Retina (tissue), 1 donor: ENCODE measurements at places on chromosomes 5 and 9.

- DNase-seq = no peak
These were observed 2.9 kb downstream of the TTC23L start for GRCh38 chr5:34841816-34842215.

DNA sequence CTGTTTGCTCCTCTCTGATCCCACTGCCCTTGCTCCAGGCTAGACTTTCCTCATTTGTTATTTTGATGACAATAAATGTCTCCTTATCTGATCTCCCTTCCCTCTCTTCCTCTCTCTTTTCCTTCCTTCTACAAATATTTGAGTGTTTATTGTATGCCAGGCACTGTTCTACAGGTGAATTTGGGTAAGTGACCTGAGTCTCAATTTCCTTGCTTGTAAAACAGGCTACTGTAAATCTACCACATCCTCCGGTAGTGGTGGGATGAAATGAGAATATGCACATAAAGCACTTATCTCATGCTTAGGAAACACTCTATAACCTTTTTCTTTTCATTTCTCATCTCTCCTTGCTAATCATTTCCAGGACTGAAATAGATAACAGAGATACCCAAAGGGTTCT, 86.4 kb downstream of the HMHB1 start:
- no peak for DNase-seq

- DNase-seq = no peak
These were observed 85.0 kb downstream of the PRRT1B start for GRCh38 chr9:131630205-131630831.

GRCh38 chr9:18606846-18607245, 132.9 kb downstream of the ADAMTSL1 start:
- no peak for DNase-seq

DNA sequence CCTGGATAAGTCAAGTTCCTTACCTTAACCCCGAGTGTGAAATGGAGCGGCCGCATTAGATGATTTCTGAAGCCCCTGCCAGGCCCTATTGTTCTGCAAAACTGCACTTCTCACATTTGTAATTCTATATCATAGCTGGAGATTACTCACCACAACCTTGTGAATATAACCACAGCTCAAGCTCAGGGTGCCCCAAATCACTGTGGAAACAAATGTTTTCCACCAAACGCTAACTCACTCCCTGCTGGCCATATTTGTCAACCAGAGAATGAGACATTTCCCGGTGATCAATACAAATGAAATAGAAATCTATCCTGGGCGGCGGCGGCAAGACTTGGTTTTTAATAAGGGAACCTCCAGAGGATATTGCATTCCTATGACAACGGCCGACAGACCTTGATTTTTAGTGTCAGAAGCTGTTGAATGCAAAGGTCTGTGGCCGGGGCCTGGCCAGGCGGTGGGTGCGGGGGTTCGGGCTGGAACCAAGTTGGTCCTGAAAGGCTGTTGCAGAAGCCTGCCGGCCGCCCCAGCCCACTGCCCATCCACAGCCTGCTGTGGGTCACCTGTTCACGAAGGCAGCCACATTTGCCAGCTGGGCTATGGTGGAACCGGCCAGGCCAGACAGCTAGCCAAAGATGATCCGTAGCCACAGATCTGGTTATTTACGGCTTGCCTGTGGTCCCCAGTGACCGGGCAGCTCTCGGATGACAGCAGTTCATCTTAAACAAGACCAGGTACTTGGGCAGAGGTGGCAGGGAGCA, 93.9 kb upstream of the LMX1B start:
- DNase-seq = peak; percentile 19

- DNase-seq = no peak
These were observed 11.0 kb upstream of the ZBTB43 start for GRCh38 chr9:126793686-126794417.

DNA sequence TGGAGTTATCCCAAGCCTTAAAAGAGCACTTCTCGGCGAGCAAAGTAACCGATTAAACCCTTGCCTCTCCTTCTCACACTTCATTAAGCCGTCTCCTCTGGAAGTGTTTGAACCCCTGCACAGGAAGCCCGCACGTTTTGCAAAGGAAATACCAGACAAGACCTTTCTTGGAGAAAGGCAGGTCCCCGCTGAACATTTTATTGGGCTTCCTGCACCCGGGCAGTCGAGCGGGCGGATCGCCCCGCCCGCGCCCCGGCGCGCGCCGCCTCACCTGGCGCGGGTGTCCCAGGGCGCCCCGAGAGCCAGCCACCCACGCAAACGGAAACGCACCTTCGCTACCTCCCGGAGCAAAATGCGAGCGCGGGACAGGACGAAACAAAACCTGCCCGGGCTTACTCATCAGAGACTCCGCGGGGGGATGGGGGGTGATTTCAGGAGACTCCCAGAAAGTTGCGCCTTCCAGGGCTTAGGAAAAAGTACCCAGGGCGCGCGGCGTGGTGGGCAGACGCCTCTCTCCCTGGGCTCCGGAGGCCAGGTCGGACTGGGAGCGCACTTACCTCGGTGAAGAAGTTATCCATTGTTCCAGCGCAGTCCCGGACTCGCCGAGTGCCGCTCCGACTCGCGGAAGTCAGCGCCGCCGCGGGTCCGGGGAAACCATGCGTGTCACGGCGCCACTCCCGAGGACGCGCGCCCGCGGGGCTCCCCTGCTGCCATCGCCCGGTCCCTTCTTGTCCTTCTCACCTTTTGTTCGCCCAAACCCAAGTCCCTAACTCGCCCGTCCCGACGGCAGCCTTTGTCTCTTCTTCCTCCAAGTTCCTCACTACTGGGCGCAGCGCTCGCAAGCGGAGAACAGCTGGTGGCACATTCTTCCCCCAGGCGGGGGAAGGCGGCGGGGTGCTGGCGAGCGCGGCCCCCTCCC, 598 bp downstream of the MYO10 start:
- peak; percentile 91 for DNase-seq

DNA sequence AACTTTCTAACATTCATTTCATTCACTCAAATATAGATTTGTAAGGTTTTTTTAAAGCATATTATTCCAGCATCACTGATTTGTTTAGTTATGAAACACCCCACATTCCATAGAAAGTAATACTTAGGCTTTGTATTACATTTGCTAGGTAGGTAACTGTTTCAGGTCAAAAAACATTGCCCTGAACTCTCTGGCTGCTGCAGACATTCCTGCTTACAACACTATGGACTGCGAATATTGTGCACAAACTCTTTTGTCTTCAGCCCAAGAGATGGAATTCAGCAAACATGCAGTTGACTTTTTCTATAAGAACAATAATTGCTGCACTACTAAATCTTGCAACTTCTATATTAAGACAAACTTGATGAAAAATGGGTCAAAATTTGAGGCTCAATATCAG, 301.0 kb downstream of the ARL15 start:
- DNase-seq = no peak

GRCh38 chr9:112174965-112175795, at the start of gene SUSD1:
Gene SUSD1, minus strand, starts transcription at chr9:112175297. Its CDS starts 62 bp downstream, at chr9:112175235.
- peak; percentile 72 for DNase-seq

DNA sequence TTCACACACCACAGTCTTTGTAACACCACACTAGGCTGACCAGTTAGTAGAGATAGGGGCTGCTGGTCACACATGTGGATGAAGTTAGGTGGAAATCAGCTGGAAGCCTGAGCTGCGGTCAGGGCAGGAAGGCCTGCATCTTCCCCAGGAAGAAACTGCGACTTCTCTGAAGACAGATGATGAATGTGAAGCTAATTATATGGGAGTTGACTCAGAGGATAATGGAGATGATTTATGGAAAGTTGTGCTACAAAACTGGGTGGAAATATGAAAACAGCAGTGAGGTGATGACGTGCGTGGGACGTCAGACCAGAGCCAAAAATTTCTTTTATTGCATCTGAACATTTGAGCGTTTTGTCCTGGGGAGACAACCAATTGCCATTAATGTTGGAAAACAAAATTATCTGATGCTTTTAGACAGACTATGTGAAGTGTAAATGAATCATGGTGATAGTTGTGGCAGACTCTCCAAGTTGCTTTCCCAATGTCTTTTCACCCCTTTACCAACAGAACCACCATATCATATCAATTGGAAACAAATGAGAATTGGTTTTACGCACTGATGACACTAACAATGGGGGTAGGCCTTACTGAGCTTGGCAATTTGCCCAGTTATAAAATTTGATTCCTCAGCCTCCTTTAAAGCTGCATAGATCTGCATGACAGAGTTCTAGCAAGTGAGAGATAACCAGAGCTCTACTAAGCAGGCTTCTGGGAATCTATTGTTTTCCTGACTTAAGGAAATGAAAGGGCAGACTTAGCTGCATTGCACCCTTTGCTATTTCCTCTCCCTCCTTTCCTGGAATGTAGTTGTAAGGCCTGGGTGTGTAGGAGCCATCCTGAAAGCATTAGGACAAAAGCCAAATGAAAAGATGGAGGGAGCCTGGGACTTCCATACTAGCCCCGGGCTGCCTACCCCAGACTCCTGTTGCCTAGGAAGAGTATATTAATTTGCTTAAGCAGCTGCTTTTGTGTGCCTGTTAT, 84.0 kb downstream of the RAB3C start:
- no peak for DNase-seq

DNA sequence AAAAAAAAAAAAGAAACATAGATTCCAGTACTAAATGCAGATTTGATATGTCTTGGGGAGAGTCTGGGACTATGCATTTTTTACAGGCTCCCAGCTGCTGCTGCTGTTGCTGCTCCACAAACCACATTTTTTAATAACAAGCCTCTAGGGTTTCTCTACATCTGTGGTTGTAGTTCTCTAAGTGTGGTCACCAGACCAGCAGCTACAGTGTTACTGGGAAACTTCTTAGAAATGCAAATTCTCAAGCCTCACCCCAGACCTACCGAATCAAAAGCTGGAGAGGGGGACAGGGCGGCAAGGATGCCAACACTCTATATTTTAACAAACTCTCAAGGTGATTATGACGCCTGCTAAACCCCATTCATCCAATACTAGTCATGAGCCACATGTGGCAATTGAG, 293.4 kb upstream of the PTGER4 start:
- no peak for DNase-seq

- DNase-seq = no peak
These were observed 25.9 kb upstream of the AP3B1 start for GRCh38 chr5:78320401-78320800.

GRCh38 chr5:179798144-179798770, 4.5 kb downstream of the LTC4S start:
- DNase-seq = no peak

- no peak for DNase-seq
These were observed 74.2 kb downstream of the ST8SIA4 start for GRCh38 chr5:100828898-100829356.

GRCh38 chr5:113031104-113031503, 54.5 kb downstream of the DCP2 start:
- DNase-seq = no peak

GRCh38 chr9:3177146-3177761, 333.4 kb upstream of the PUM3 start:
- DNase-seq = no peak

DNA sequence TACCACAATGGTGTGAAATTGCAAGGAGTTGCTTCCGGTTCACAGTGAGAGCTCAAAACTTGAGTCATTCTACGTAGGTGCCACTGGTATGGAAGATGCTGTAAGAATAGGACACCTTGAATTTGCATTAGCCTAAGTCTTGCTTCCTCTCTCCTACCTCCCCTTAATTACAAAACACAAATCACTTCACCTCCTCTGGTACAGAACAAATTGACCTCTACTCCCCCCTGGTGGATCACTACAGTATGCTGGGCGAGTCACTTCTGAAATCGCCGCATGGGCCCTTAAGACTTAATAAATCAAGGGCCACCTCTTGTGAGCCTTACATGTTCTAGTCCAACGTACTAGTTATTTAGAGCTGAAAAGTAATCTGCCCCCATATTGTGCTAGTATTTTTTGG, 145.3 kb upstream of the SMARCA2 start:
- DNase-seq = no peak

GRCh38 chr9:36499174-36499890, 73.4 kb upstream of the MELK start:
- peak; percentile 91 for DNase-seq

- DNase-seq = peak; percentile 77
These were observed 4.4 kb upstream of the EBF1 start for GRCh38 chr5:159104051-159104651.

- DNase-seq = no peak
These were observed 850.0 kb upstream of the C9orf72 start for GRCh38 chr9:28423255-28423654.

DNA sequence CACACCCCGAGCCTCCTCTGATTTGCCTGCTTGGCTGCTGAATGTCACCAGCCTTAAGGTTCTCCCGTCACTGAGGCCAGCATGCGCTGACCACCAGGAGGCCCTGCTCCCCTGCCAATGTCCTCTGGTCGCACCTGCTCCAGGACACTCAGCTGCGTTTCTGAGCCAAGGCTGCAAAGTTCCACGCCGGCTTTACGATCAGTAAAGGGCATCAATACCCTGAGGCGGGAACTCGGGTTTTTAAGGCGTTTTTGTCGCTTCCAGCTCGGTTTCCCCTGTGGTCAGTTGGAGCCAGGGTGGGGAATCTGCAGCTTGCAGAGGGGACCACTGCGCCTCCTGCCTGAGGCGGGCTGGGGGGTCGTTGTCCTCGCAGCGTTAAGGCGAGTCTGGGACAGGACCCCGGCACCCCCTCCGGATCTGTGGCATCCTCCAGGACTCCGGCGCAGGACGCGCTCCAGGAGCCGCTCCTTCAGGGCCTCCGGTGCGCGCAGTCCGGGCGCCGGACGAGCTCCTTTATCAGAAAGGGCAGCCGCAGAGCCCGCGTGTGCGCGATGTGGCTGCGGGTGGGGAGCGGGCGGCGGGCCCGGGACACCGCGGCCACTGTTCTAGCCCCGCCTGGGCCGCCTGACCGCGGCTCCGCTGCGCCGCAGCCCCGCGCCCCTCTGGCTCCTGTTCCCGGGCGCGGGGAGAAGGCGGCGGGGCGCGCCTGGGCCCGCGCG, 24.1 kb upstream of the FLT4 start:
- DNase-seq = peak; percentile 64

DNA sequence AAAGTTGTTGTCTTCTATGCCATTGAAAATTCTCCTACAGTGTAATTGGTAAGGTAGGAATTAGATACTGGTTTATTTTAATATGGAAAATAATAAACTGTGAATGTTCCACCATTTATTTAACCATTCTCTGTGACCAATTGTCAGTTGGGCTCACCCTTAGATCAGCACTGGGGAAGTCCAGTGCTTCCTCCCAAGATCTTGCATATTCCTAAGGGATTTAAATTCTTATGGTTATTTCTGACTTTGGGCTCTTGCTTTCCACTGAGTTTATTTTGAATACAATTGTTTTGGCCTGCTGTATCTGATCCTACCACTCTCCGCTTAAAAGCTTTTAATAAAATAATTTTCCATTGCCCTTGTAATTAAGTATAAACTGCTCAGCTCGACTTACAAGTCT, 137.4 kb downstream of the OR2K2 start:
- DNase-seq = no peak

GRCh38 chr9:77163884-77164283, 13.4 kb upstream of the VPS13A start:
- no peak for DNase-seq

GRCh38 chr5:142118155-142118686, 9.6 kb downstream of the NDFIP1 start:
- no peak for DNase-seq
